ENCODE measurements at places on chromosomes 6 and 20.

GRCh38 chr6:11824986-11825385 is 46.4 kb upstream of the ADTRP start:
- no peak for DNase-seq

GRCh38 chr20:11845340-11845739 is 72.4 kb upstream of the BTBD3 start:
- no peak for DNase-seq

- no peak for DNase-seq
Observed at GRCh38 chr6:130890521-130890971, 63.3 kb downstream of the SMLR1 start.

DNA sequence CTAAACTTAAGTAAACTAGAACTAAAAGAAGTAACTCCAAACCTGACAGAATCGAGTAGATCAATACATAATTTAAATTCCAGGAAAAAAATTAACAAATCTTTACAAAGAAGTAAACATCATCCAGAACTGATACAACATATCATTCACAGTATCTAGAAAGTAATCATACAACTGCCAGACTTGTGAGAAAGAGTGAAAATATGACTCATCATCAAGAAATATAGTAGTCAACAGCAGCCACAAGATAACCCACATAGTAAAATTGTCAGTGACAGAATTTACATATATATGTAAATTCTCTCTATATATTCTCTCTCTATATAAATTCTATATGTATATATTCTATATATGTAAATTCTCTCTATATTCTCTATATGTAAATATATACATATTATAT is 242.8 kb upstream of the RGS17 start:
- no peak for DNase-seq

Measured in esophagus squamous epithelium (tissue), 5 donors.